ENCODE measurements at places on chromosomes 5 and 9.
A peak's percentile ranks its signal among the peaks of the same experiment; 100 is the strongest.

GRCh38 chr5:96823900-96824380 is 16.2 kb upstream of the ERAP1 start:
- DNase-seq = peak; percentile 3

DNA sequence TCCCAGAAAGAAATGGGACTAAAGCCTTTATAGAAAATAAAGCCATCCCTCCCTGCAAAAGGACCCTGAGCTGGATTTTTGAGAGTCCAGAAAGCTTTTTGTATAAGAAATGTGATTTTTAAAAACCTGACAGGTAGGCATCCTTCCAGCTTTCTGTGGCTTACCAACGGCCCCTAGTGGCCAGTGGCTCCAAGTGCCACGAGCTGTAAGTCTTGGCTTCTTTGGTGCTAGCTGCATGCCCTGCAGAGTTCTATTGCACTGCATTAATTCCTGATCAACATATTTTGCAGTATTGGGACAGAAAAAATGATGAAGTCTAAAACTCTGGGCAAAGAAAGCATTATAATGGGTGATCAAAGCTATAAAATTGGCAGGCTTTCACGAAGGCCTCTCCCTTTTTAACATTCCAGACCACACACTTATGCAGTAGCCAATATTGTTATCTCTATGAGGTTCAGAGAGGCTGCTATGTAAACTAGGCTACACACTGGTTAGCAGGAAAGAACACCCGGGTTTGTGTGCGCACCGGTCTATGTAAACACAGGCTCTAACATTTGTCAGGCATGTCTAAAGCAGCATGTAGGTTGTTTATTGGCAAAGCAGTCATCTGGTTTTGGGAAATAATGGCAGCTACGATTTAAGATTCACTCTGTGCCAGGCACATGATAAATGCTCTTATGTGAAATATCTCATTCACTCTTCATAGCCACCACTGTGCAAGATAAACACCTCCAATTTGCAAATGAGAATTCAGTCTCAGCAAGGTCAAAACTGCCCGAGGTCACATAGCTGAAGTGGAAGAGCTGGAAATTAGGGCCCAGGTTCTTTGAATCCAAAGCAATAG is 55.2 kb downstream of the NMUR2 start:
- DNase-seq = peak; percentile 81

GRCh38 chr9:95785209-95785608 is 90.3 kb upstream of the ERCC6L2 start:
- no peak for DNase-seq

DNA sequence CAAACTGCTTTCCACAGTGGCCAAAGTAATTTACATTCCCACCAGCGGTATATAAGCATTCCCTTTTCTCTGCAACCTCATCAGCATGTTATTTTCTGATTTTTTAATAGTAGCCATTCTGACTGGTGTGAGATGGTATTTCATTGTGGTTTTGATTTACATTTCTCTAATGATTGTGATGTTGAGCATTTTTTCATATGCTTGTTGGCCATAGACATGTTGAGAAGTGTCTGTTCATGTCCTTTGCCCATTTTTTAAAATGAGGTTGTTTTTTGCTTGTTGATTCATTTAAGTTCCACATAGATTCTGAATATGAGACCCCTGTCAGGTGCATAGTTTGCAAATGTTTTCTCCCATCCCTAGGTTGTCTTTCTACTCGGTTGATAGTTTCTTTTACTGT is 254.5 kb upstream of the MPDZ start:
- DNase-seq = no peak

- no peak for DNase-seq
Observed at GRCh38 chr5:5957737-5958136, 420.6 kb downstream of the MED10 start.

- DNase-seq = no peak
Observed at GRCh38 chr9:74044844-74045243, 452.3 kb upstream of the RORB start.

GRCh38 chr5:30765227-30765626 is 428.3 kb upstream of the CDH6 start:
- DNase-seq = no peak

DNA sequence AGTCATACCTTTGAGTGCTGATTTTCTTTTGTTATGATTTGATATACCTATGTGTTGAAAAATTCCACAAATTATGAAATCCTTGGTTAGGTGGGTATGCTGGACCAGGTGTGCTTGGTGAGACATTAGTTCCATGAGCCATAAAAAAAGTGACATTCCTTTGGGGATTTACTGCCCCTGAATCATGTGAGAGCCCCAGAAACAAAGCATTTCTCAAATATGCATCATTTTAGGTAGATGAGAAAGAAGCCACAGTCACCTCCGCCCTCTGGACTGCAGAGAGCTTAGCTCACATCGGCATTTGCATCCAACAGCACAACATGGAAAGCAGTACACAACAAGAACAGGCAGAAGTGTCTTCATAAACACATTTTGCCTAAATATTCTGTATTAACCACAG is 55.3 kb downstream of the DAP start:
- no peak for DNase-seq

DNA sequence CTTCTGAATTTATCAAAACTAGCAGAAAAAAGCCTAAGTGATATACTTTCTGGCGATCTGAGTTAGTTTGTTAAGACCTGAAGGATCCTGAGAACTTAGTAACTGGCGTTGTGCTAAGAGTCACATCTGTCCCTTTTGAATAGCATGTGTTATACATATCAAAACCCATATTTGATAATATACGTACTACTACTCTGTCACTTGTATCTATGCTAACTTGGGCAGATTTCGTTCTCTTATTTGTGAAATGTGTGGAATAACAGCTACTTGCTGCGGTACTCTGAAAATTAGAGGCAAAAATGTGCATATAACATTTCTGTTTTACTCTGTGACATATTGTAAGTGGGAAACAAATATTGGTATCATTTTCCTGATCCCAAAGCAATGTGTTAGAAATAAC is 126.4 kb downstream of the PARP8 start:
- no peak for DNase-seq
